ENCODE measurements at places on chromosomes 2 and 18. TPM values are rescaled to one million over a fixed set of nuclear protein-coding genes. Genes with fewer than 3 reads are reported as not detected.

The AMMECR1L gene
- 26.2 TPM for total RNA-seq

The ALKAL2 gene
- total RNA-seq, result not detected

The FEV gene
- total RNA-seq, result not detected

The PJVK gene
- total RNA-seq, result 2.1 TPM

The CPLX4 gene
- not detected for total RNA-seq

The TMEM163 gene
- not detected for total RNA-seq

The NPHP1 gene
- 5.0 TPM for total RNA-seq

The GREB1L gene
- total RNA-seq, result 0.30 TPM

The MAP3K20 gene
- total RNA-seq, result 70.0 TPM

The RRM2 gene
- total RNA-seq, result 7.1 TPM

The KRTCAP3 gene
- total RNA-seq, result not detected

The MALL gene
- total RNA-seq, result 1.2 TPM

The PPP1R1C gene
- total RNA-seq, result 0.28 TPM

The RAB6C gene
- not detected for total RNA-seq

The OXER1 gene
- total RNA-seq, result not detected

The NDC80 gene
- 11.9 TPM for total RNA-seq

The IL37 gene
- not detected for total RNA-seq

The DSC2 gene
- 2.8 TPM for total RNA-seq

The ZNF385B gene
- not detected for total RNA-seq

The ALK gene
- total RNA-seq, result not detected

All from smooth muscle cell of the umbilical artery (primary cell).